ENCODE measurements at places on chromosomes 1 and 21.

DNA sequence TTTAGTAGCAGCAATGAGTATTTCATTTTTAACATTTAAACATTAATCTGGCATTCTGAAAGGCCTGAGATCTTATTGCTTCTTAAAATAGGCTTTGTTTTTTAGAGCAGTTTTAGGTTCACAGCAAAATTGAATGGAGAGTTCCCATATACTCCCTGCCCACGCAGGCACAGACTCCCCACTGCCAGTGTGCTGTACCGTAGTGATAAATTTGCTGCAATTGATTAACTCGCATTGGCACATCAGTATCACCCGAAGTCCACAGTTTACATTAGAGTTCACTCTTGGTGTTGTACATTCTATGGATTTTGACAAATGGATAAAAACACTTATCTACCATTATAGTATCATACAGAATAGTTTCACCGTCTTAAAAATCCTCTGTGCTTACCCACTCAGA lies 71.8 kb upstream of the ERRFI1 start:
- DNase-seq: no peak

GRCh38 chr1:201766131-201766866 lies 62.7 kb upstream of the IPO9 start:
- DNase-seq: no peak

DNA sequence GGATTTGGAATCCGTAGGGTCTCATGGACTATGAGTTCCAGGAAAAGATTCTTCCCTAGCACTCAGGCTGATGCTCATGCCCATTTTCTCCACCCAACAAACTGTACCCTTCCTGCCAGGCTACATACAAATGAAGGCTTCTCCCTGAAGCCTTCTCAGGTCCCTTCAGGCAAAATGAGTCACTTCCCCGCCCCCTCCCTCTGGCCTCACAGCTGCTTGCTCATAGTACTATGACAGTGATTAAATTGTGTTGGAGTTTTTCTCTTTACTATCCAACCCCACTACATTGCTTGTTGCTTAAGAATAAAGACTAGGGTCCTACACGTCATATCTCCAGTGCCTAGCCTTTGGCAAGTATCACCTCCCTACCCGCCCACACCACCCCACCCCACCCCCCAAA lies 207.6 kb upstream of the NFIA start:
- no peak for DNase-seq

DNA sequence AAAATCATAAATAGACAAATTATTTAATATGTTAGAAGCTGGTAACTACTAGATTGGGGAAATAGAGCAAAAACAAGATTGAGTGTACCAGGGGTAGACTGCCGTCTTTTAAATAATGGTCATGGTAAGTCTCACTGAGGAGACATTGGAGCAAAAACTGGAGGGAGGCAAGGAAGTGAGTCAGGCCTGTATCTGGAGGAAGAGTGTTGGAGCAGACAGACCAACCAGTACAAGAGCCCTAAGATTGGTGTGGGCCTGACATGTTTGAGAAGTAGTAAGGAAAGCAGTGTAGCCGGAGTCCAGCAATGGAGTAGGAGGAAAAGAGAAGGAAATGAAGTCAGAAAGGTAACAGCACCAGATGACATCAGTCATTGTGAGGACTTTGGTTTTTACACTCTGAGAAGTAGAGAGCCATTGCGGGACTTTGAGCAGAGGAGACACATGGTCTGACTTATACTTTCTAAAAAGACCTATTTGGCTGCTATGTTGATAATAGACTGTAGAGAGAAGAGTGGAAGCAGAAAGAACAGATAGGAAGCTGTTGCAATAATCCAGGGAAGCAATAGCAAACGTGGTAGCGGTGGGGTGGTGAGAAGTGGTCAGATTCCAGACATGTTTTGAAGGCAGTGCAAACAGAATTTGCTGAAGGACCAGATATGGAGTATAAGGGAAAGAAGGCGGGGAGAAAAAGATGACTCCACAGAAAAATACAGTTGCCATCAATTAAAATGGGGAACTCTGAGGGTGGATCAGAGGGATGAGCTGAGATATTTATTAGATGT lies 44.7 kb upstream of the GJA5 start:
- no peak for DNase-seq

GRCh38 chr1:153336650-153337049 lies 12.0 kb downstream of the PGLYRP4 start:
- DNase-seq: no peak
